ENCODE measurements at places on chromosomes 5 and 9.

DNA sequence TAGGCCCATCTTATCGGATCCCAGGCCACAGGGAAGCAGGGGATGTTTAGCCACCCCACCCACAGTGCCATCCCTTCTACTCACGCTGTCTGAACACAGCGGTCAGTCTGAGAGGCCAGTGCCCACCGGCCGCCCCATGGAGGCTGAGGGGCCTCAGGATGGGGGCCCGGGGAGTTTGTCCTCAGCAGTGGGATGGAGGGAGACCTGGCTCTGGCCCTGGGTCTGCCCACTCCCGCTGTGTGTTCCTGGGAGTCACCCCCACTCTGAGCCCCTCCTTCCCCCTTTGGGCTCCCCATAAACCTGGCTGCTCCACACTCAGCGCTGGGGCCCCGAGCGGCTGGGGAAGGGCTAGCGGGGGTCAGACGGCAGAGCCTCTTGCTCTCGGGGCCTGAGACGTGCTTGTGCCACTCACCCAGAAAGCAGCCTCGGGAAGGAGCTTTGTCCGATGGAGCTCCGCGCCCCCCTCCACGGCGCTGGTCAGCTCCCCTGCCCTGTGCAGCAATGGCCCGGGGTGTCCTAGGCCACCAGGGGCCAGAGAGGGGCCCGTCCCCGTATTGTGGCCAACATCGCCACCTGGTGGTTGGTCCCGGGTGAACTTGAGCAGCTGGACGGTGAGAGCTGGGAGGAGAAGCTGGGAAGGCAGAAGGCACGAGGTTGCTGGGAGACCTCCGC lies 10.9 kb upstream of the LAMC3 start:
- DNase-seq, result no peak

- DNase-seq, result no peak
Observed at GRCh38 chr5:22889720-22890119, 36.6 kb upstream of the CDH12 start.

DNA sequence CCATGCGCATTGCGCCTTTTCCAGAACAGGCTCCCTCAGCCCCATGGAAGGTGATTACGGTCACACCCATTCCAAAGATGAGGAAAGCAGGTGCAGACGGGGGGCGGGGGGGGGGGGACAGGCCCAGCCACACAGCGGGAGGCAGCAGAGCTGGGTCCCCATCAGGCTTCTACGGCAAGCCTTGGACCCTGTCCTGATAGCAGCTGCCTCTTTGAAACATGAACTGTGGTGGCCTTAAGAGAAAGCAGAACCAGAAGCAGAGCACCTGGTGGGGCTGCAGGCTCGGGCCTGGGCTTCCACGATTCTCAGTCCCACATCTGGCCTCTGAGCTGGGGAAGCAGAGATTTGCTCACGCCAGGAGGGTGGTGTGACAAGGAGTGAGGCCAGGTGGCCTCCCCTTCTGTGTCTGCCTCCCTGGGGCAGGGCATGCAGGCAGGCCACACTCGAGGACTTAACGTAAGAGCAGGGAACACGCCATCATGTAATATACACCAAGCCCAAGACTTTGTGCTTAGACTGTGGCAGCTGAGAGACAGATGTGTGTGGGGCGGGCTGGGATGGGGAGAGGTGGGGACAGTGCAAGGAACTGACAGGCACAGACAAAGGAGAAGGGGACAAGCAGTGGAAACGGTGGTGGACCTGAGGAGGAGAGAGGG lies 14.2 kb upstream of the PHYKPL start:
- no peak for DNase-seq

- DNase-seq, result no peak
Observed at GRCh38 chr5:65989158-65989557, 62.8 kb downstream of the ERBIN start.

DNA sequence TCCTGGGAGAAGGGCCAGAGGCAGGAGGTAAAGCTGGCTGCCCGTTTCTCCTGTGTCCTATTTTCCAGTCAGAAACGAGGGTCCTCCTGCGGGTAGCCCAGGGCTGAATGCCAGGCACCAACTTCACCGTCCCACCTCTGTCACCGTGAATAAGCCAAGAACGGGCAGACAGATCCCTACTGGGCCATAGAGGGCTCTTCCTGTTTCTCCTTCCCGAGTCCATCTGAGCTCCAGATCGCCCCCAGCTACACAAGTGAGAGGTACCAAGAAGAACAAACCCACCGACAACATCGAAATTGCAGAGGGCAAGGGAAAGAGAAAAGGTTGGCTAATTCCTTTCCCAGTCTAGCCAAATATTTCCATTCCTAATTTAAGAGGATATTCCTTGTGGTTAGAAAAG lies 93.7 kb downstream of the SPOCK1 start:
- no peak for DNase-seq

GRCh38 chr9:88216126-88216995 lies 78.1 kb upstream of the SPATA31C2 start:
- DNase-seq, result no peak

- no peak for DNase-seq
Observed at GRCh38 chr5:17120209-17120608, 97.2 kb upstream of the BASP1 start.

GRCh38 chr5:128844354-128844923 lies 120.8 kb upstream of the SLC27A6 start:
- DNase-seq, result no peak

DNA sequence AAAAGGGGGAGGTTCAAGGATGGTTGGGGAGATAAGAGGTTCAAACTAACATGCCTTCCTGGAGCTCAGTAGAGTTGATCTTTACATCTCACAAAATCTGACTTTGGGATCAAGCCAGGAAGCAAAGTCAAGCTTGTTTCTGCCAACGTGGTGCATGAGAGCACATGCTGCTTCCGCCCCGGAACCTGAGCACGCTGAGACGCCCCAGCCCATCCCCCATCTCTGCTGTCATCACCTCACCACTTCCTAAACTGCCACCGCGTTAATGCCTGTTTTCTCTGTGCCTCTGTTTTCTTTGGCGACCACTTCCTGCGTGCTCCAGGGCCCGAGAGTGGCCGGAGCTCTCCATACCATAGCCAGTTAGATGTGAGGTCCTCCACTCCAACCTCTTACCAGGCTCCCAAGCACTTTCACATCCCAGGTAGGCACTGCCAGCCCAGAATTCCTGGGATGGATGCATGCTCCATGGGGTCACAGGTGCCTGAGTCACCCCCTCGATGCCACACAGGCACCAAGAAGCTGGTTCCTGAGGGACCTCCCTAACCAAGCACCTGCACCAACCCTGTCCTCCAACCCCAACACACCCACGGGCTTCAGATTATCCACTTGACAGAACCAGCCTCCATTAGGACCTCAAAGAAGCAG lies 31.2 kb upstream of the AFAP1L1 start:
- peak; percentile 45 for DNase-seq

- no peak for DNase-seq
Observed at GRCh38 chr9:703392-703791, 138.1 kb upstream of the DMRT1 start.

DNA sequence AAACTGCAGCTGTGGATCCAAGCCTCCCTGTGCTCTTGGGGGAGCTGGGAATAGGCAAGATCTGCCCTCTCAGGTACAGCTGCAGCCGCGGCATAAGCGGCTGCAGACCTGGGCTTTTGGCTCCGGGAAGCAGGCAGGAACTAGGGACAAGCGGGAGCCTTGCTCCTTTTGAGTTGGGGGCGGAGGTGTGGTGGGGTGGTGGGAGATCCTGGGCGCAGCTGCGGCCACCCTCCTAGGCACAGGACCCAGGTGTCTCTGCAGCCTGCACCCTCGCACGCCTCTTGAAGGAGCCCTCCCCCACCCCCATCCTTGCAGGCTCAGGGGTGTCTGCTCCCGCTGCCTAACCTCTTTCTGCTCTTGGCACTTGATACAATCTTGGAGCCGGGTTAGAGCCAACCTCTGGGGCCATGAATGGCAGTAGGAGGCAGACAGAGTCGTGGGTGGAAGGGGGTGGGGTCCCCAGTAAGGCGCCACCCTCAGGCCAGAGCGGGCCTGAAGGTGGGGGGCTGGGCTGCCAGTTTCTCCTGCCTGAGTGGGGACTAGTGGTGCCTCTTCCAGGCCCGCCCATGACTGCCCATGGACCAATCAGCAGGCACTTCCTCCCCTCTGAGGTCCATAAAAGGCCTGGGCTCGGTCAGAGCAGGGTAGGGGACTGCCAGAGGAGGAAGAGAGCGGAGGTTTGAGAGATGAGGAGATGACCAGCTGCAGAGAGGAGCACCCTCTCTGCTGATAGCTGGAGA lies 267.6 kb upstream of the TNC start:
- no peak for DNase-seq

- DNase-seq, result peak; percentile 3
Observed at GRCh38 chr5:153352685-153353219, 137.7 kb upstream of the GRIA1 start.

GRCh38 chr9:77021922-77022782 lies 2.7 kb downstream of the FOXB2 start:
- DNase-seq, result no peak

GRCh38 chr9:95477441-95477840 lies 39.3 kb downstream of the PTCH1 start:
- no peak for DNase-seq

DNA sequence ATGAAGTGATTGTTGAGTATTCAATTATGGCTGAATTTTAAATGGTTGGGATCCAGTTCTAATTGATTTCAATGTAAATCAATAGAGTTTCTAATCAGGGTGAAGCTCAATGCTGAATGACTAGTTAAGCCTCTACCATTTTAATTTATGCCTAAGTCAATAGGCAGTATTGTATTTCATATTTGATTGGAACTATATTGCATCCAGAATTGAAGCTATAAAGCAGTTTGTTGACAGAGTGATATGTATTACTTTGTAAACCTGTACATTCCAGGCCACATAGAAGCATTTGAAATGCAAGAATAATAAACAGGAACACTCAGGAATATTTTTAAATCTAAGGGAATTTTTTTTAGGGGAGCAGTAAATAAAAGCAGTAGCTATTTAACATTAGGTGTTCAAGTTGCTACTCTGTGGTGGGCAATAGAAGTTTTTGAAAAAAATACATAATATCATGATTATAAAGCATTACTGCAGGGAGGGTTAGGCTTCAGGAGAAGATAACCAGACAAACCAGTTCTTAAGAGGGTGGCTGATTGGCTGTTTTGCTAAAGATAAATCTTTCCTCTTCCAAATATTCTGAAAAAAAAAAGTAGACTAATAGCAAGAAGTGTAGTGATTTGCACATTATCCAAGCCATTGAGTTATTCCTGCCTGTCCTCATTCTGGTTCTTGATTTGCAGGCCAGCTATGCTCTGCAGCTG lies 492.0 kb upstream of the MEF2C start:
- no peak for DNase-seq

DNA sequence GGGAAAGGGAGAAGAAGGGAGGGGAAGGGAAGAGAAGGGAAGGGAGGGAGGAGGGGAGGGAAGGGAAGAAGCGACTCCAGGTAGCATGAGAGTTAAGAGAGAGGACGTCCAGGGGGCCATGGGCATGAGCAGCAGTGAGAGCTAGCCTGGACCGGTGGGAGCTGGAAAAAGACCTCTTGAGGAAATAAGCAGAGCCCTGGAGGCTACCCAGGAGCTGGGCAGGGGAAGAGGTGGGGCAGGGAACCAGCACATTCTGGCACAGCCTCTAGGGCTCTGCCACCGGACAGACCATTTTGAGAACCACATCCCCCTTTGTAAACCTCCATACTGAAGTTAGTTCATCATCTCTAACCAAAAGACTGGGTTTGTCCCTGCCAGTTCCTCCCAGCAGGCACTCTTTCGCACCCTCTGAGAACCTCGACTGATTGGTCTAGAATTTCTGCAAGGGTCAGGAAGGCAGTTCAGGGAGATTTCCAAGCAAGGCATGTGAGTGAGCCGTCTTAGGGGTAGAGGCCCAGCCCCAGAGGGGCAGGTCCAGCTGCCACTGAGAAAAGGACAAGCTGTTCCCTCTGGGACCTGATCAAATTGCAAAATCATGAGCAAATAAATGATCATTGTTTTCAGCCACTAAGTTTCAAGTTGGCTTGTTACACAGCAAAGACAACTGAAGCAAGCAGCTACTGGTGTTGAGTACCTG lies 11.6 kb downstream of the NAIF1 start:
- DNase-seq, result no peak

DNA sequence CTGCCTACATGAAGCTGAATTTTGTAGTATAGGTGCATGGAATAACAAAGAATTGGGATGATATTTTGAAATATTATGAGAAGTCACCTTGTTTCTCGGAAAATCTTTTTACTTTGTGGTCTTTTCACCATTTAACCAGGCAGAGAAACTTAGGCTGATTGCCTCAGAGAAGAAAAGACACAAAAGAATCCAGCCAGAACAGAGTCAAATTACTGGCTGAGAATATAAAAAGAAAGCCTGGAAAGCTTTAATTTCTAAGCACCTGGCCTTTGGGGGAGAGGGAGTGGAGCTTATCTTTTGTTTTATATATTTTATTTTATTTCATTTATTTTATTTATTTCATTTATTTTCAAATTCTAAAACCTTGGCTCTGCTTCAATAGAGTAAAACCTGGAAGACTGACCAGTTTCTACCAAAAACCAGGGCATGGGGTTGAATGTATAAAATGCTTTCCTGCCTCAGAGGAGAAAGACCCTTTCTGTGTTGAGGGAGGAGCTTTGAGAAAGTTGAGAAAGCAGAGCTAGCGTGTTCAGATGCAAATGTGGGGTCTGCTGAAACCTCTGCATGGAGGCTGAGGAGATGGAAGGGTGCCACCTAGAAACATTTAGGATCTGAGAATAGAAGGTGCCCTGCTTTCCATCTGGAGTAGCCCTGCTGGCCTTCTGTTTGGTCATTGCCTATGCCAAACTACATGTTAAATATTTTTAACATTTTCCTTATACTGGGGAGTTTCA lies 81.6 kb downstream of the NREP start:
- no peak for DNase-seq

DNA sequence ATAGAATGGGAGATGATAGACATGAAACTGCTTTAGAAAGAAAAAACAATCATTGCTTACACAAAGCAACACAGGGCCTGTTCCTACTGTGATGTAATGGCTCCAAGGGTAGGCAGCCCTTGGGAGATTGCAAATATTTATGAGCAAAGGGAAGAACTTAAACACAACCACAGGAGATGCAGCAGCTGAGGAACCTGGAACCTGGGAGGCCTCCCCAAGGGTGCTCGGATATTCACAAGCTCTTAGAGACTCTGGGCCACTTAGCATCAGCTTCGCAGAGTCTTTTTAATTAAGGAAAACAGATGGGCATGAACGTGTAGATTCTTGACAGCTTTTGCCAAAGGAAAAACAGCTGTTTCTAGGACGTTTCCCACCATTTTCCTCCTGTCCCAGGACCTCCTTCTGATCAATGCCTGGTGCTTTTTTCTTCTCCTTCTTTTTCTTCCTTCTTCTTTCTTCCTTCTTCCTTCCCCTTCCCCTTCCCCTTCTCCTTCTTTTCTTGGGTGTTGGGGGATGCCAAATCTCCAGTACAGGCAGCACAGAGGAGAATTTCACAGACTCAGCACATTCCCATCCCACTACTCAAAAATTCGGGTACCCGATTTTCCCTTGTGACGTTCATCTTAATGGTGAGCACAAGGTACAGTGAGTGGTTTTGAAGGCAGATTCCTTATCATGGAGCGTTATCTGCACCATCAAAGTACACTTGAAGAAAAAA lies 28.1 kb upstream of the TCF7 start:
- no peak for DNase-seq

- DNase-seq, result no peak
Observed at GRCh38 chr5:53039855-53040254, 50.7 kb downstream of the ITGA2 start.

DNA sequence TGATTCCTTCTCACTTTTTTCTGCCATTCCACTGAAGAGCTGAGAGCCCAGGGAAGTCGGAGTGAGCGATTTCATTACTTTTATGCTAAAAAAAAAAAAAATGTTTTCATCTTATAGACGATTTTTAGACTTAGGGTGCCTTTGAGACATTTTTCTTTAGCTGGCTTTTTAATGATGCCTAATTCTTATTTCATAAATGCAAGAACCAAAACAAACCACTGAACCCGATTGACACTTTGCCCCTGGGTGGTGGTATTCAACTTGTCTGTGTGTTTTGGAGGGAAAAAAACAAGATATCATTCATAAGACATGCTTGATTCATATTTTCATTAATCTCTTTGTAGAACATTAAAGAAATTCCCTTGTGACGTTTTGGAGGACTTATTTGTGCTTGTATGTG lies 2.4 kb downstream of the TLE4 start:
- DNase-seq, result no peak

Data from stimulated activated CD4-positive, alpha-beta T cell treated with anti-CD3 and anti-CD28 coated beads, Interleukin-1b, Interleukin-23, amount 100 ng/mL, for 24 hours (primary cell).